Muscle of back (tissue), 13 donors: ENCODE measurements at places on chromosomes 1 and 21.
A peak's percentile ranks its signal among the peaks of the same experiment; 100 is the strongest.

- DNase-seq, result no peak
Observed at GRCh38 chr1:118390955-118391354, 205.9 kb upstream of the SPAG17 start.

GRCh38 chr1:72271555-72272085 is 10.7 kb downstream of the NEGR1 start:
- DNase-seq, result no peak

DNA sequence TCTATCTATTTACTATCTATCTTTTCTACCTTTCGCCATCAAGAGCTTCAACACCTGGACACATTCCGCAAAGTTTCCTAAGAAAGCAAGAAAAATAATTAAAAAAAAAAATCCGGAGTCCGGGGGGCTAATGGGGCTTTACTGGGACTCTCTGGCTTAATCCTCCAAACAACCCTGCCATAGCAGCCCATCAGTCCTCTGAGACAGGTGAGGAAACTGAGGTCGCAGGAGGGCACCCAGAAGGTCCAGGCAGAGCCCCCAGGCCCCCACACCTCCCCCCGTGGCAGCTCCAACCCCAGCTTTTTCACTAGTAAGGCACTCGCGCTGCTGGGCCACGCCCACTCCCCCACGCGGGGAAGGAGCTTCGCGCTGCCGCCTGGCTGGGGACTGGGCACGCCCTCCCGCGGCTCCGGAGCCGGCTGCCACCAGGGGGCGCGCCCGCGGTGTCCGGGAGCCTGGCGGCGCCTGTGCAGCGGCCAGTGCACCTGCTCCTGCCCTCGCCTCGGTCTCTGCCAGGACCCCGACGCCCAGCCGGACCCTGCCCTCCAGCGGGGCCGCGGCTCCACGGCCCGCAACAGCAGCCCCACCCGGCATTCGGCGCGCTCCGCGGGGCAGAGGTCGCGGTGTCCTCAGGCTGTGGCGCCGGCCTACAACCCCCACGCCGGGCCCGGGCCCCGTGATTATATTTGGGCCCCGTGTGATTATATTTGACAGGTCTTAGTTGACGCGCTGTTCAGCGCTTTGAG is 54.1 kb upstream of the SAMD11 start:
- peak; percentile 40 for DNase-seq

- no peak for DNase-seq
Observed at GRCh38 chr1:2777424-2778219, 23.9 kb downstream of the TTC34 start.

- DNase-seq, result no peak
Observed at GRCh38 chr1:52423771-52424170, 19.4 kb downstream of the PRPF38A start.

DNA sequence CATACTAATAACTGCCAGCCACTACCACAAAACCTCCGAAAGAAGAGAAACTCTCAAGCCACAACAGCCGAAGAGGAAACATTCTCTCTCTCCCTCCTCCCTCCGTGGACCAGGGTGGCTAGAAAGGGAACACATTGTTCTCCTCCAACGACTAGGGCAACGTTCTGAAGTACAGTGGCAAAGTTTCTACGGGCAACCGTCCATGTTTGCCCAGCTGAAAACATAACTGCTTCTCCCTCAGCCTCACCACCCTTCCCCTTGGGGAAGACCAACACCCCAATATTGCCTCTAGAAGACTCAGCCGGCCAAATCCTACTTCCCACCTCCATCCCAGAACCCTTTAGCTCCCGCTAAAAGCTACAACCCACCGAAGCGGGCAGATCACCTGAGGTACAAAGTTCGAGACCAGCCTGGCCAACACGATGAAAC is 2.0 kb downstream of the GLUL start:
- peak; percentile 35 for DNase-seq

GRCh38 chr1:235872270-235872669 is 5.6 kb upstream of the LYST start:
- no peak for DNase-seq

GRCh38 chr21:14875704-14876523 is 188.9 kb downstream of the NRIP1 start:
- DNase-seq, result no peak

GRCh38 chr1:6545276-6546112 is 8.8 kb downstream of the NOL9 start:
- no peak for DNase-seq

- DNase-seq, result no peak
Observed at GRCh38 chr21:42079008-42079938, 8.2 kb downstream of the UMODL1 start.

DNA sequence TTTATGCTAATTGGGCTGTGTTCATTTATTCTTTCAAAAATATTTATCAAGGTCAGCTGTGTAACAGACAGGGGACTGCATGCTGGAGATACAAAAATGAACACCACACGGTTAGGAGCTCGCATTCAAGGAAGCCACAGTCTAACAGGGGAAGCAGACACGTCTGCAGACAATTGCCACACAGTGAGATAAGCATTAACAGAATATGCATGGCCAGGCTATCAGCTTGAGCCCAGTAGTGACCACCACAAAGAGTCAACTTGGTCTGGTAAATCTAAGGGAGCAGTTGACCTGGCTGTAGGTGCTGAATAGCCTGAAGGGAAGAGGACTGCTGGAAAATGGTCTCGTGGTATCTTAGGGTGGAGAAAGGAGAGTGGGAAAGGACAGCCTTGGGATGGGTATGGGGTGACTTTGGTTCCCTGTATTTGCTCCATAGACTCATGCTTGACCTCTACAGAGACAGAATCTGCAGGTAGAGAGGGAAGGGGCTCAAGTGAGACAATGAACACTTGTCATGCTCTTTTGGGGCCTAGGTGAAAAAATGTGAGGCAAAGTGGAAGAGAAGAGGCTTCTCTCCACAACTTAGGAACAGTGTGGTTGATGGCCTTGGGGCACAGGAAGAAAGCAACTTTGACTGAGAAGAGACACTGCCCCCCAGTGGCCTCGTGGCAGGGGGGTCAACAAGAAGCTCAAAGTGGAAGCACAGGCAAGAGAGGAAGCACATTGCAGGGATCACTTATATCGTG is 7.6 kb upstream of the NPL start:
- peak; percentile 61 for DNase-seq

DNA sequence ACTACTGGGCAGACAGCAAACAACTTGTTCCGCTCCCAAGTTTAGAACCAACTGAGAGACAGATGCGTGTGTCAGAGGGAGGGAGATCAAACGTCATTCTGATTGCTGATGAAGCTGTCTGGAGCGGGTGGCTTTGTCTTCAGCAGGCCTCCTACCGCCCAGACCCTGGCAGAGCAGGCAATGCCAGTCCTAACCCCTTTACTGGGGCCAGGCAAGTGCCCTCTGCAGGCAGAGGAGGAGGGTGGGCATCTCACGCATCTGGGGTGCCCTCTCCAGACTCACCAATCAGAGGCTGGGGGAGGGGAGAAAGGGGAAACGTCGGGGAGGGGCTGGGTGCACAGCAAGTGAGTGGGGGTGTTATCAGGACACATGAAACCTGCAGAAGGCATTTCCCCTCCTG is 126.6 kb downstream of the ACTL8 start:
- no peak for DNase-seq

GRCh38 chr1:205077934-205078311 is 6.3 kb downstream of the TMEM81 start:
- DNase-seq, result no peak

DNA sequence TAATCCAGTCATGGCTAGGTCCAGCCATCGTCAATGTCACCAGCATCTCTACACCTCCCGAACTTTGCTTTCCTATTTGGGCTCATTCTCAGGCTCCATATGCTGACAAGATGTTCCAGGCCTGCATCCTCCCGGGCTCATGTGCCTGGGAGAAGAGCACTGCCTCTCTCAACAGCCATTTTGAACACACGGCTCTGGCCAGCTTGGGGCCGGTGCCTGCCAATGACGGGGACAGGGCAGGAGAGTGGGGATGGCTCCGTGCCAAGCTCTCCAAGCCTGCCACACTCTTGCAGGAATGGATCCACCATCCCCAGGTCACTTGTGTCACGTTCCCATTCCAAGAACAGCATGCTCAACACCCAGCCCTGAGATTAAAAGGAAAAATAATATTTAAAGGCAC is 61.4 kb upstream of the PAX7 start:
- DNase-seq, result no peak

GRCh38 chr1:229629261-229629660 is 3.2 kb downstream of the URB2 start:
- no peak for DNase-seq
